Stimulated activated CD8-positive, alpha-beta memory T cell treated with anti-CD3 and anti-CD28 coated beads, Interleukin-2, amount 100 ng/mL, for 48 hours (primary cell): ENCODE measurements at places on chromosomes 3 and 15.

DNA sequence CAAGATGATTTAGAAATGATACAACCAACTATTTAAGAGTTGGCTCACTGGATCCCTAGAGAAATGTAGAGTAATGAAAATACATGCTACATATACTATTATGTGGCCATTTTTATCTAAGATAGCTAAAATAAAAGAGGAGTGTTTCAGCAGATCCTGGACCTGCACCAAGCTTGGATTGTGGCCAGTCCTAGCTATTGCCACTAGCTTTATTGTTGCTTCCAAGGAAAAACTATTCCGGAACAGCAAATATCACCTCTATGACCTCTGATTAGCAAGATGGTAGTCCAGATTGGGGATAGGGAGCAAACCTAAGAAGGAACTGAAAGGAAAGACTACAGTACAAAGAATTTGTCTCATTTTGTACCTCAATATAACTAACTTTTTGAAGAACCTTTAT, 63.7 kb upstream of the NDN start:
- DNase-seq, result no peak

DNA sequence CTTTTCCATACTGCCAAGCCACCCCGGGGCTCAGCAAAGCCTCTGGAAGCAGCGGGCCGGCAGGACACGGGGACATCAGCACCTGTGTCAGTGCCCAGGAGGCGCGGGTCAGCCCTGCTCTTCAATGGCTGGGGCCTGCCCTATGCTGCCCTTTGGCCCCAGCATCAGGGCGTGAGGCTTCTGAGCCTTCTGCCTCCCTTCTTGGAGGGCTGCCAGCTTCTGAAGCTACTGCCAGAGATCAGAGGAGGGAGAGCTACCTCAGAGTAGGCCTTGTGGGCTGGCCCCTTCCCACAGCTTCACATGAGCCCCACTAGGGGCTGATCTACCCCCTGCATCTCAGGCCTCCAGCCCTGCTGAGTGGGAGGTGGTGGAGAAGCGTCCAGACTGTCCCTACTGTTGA, 13.0 kb upstream of the TMEM115 start:
- no peak for DNase-seq

DNA sequence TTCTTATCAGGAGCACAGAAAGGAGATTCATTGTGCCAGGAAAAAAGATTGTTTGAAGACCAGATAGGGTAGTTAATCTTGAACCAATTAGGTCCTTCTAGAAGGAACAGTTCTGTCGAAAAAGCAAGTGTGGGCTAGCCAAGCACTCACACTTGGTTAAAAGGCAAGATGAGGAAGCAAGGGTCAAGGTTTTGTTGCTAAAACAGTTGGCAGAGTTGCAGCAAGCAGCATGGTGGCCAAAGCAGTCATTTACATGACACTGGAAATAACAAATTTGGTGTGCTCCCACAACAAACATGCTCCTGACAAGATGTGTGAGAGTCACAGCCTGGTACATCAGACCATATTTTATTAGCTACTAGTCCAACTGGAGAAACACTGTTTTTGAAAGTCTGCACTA, 228.0 kb upstream of the CFAP20DC start:
- no peak for DNase-seq

DNA sequence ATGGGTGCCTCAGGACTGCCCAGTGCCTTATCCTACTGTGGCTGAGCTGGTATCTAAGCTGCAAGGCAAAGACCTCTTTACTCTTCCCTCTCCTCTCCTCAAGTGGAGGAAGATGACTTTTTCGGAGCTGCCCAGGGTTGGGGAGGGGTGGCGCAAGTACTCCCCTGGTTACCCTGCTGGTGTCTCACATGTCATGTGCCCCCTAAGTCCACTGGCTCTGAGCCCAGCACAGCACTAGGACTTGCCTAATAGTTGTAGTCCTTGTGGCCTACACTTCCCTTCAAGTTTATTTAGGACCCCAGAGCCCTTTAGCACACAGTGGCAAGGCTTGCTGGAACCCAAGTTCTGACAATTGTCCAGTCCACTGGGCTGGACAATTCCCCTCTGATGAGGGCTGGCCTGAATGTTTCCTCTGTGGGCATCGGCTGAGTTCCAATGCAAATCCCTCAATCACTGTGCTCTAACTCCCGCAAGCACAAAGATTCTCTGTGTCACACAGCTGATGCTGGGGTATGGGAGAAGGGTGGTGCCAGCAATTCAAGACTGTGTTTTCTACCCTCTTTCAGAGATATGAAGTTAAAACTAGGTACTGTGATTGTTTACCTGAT, 60.4 kb downstream of the UQCC5 start:
- no peak for DNase-seq

GRCh38 chr3:117603097-117603496, 893.5 kb downstream of the TUSC7 start:
- DNase-seq, result no peak
